Mesenteric fat pad (tissue), 1 donor: ENCODE measurements at places on chromosomes 3 and 15. TPM values are rescaled to one million over a fixed set of nuclear protein-coding genes. Genes with fewer than 3 reads are reported as not detected.

- DNase-seq = no peak
Observed at GRCh38 chr3:48240000-48240963, 622 bp upstream of the ZNF589 start.

Gene MLF1
- total RNA-seq = 6.6 TPM

DNA sequence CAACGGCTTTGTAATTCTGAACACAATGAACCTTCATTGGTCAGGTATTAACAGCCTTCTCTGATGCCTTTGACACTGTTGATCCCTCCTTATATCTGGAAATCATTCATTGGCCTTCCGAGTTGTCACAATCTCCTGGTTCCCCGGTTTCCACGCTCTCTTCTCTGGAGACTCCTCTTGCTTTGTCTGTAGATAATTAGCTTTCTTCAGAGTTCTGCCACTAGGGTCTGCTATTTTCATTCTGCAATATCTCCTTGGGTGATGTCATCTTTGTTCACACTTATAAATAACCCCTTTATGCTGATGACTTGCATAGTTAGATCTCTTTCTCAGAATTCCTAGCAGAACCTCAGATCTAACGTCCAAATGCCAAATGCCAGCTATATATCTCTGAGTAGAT lies 583.8 kb upstream of the ZNF717 start:
- DNase-seq = no peak

GRCh38 chr3:129001806-129002572 lies 885 bp downstream of the EFCC1 start:
- no peak for DNase-seq

- DNase-seq = no peak
Observed at GRCh38 chr3:33659856-33660434, 58.1 kb downstream of the CLASP2 start.

Gene RTP4
- total RNA-seq = 1.6 TPM

DNA sequence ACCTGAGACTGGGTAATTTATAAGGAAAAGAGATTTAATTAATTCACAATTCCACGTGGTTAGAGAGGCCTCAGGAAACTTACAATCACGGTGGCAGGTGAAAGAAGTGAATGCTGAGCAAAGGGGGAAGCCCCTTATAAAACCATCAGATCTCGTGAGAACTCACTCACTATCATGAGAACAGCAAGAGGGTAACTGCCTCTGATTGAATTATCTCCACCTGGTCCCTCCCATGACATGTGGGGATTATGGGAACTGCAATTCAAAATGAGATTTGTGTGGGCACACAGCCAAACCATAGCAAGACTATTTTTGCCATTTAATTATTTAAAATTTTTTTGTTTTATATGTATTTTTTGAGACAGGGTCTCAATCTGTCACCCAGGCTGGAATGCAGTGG lies 27.0 kb upstream of the KCTD6 start:
- no peak for DNase-seq

Gene GPR62
- not detected for total RNA-seq

DNA sequence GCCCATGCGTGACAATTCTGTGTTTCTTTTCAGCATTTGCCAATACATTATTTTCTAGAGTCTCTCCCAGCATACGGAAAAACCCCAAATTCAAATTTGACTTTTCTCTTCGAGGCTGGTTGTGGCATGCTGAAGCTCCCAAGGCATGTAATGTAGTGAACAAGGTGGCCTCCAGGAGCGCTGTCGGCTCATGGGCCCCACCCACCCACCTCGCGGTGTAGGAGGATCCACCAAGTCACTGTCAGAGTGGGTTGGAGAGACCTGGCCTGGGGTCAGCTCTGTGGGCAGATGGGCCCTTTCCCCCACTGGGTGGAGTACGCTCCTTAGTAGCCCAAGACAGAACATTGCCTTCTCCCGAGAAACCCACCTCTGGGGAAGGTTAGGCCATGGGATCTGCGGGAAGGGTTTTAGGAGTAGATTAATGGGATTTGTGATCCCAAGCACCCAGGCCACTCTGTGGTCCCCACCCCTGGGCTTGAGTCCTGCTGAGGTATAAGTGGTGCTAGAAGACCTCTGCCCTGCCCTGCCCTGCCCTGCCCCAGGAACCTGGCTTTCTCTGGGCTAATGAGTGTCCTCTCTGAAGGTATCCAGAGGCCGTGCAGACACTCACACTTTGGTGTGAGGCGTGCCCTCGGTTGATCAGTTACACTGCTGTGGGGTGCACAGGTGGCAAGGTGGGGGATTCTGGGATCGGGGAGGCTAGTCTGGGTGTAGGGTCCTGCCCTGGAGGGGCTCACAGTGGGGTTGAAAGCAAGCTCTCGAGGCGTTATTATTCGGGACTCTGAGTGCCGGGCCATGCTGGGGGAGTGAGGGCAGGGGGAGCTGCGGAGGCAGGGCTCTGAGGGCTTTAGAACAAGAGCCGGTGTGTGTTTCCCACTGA lies 97.9 kb downstream of the APBA2 start:
- no peak for DNase-seq

Gene GOLGA8F
- total RNA-seq = not detected

GRCh38 chr15:39451871-39452270 lies 129.0 kb upstream of the THBS1 start:
- DNase-seq = no peak

GRCh38 chr15:67884514-67885174 lies 44.8 kb upstream of the RNU6-1 start:
- peak; percentile 97 for DNase-seq

Gene TSC22D2
- total RNA-seq = 41.5 TPM

- DNase-seq = no peak
Observed at GRCh38 chr3:89474333-89475130, 367.1 kb downstream of the EPHA3 start.

Gene ERC2
- total RNA-seq = 1.1 TPM

- no peak for DNase-seq
Observed at GRCh38 chr3:157544501-157545130, 41.4 kb upstream of the VEPH1 start.

Gene GPR149
- total RNA-seq = not detected

- DNase-seq = no peak
Observed at GRCh38 chr3:116432795-116433194, 12.5 kb downstream of the LSAMP start.

- DNase-seq = no peak
Observed at GRCh38 chr3:197501496-197501878, 54.3 kb downstream of the BDH1 start.

- no peak for DNase-seq
Observed at GRCh38 chr3:175311946-175312345, 452.8 kb downstream of the NAALADL2 start.

Gene GOLGA8G
- total RNA-seq = not detected

DNA sequence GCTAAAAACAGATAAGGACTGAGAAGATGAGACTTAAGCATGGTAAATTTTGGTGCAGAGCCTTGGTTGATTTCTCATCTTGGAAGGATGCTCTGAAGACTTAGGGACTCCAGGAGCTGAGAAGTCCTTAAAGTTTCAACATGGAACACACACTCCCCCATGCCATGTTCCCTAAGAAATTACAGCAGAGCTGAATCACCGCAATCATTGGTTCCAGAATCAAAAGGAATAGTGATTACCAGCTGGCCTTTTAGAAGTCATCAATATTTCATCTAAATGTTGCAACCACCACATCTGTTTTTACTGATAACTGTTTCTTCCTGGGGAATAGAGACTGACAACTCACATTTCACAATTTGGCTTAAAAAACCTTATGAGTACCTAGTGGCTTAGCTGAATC lies 229.3 kb downstream of the MINAR1 start:
- no peak for DNase-seq

GRCh38 chr15:55221090-55222011 lies 24.6 kb upstream of the RSL24D1 start:
- DNase-seq = no peak

Gene ACP3
- total RNA-seq = 2.5 TPM

GRCh38 chr15:31526916-31527690 lies 200.5 kb downstream of the KLF13 start:
- DNase-seq = no peak

Gene DPPA2
- total RNA-seq = not detected

Gene PRSS50
- total RNA-seq = not detected

GRCh38 chr3:40850861-40851260 lies 326.1 kb downstream of the ZNF621 start:
- no peak for DNase-seq

GRCh38 chr3:27279123-27279522 lies 90.1 kb downstream of the NEK10 start:
- no peak for DNase-seq

Gene AHSG
- total RNA-seq = not detected

GRCh38 chr3:42012935-42013690 lies 51.2 kb upstream of the ULK4 start:
- DNase-seq = peak; percentile 94

DNA sequence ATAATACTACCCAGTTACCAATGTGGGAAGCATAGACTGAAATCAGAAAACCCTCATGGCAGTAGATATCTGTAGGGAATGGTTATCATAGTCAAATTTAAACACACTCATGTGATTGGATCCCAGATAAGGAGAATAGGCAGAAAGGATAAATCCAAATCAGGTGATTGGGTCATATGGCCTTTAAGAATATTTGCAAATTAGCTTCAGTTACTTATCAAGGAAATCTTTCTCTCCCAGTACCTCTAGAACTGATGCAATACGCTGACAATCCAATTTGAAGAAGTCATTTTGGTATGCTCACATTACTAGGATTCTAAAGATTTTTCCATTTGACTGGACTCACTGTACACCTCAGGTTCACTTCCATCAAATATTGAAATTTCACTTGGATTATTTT lies 87.7 kb upstream of the MNS1 start:
- DNase-seq = no peak

GRCh38 chr3:112779558-112780480 lies 66.8 kb downstream of the CD200R1L start:
- DNase-seq = no peak

Gene GPR160
- total RNA-seq = 6.4 TPM

- DNase-seq = no peak
Observed at GRCh38 chr3:106049821-106050220, 181.0 kb upstream of the CBLB start.

GRCh38 chr15:71052356-71052755 lies 62.9 kb upstream of the THSD4 start:
- no peak for DNase-seq

DNA sequence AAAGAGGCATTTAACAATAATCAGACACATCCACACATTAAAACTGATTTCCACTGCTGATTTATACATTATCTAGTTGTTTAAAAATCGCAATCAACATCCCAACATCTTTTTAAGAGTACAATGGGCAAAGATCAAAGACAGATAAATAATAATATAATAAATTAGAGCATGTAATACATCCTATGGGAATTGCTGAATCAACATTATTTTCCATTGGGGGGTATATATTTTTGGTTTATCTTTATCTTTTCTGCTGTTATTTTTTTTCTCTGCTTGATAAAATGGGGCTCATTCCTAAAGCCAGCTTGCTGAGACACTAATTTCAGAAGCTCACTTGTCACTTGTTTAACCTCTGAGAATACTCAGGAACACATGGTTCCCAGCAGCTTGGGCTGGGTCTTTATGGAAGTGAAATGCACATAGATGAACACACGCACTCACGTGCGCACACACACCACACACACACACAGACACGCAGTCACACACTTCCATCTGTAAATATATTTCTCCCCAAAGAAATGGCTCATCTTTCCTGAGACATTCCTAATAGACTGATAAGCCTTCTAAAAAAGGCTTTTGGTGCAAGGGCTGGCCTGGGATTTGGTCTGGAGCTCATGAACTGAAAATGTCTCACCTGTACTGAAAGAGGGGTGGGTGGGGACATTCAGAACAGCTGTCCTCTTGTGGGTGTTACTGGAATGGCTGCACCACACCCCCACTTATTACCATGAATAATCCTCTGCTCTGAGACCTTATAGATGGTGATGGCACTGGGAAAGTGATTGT lies 3.5 kb upstream of the PPIB start:
- DNase-seq = no peak

Gene ZNF662
- total RNA-seq = 5.7 TPM

DNA sequence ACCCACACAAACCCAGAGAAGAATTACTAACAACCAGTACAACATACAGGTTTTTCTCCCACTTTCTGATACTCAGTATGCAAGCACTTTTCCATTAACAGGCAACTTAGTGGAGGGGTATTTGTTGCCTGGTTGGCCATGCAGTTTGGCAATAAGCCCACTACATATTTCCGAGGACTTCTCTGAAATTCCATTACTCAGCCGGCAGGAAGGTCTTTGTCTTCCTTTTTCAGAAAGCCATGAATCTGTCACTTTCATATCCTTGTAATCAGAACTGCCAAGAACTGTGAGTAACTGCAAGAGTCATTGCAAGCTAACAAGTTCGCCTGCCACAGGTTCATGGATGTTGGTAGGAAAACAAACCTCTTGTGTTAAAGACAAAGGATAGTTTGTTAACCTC lies 422.3 kb upstream of the ROBO1 start:
- DNase-seq = no peak

Gene C2CD4A
- total RNA-seq = not detected

GRCh38 chr15:80476036-80476435 lies 71.9 kb downstream of the ARNT2 start:
- no peak for DNase-seq

GRCh38 chr15:36826948-36827347 lies 247.5 kb downstream of the CDIN1 start:
- no peak for DNase-seq

- no peak for DNase-seq
Observed at GRCh38 chr3:50816894-50817293, 142.2 kb downstream of the DOCK3 start.
